Hair follicle dermal papilla cell (primary cell): ENCODE measurements at places on chromosomes 12 and 14. TPM values are rescaled to one million over a fixed set of nuclear protein-coding genes. Genes with fewer than 3 reads are reported as not detected.

The SERPINA1 gene
- 0.36 TPM in 1 of 2 replicates, not detected in the other for total RNA-seq

The MYO1H gene
- 0.16 TPM in 1 of 2 replicates, not detected in the other for total RNA-seq

The RAD51AP1 gene
- total RNA-seq = 1.9 and 2.1 TPM in 2 replicates

The KCNH3 gene
- 0.16 TPM in 1 of 2 replicates, not detected in the other for total RNA-seq

The MGAT4C gene
- total RNA-seq = under 0.01 TPM in 1 of 2 replicates, not detected in the other
